ENCODE measurements at places on chromosomes 11 and 22. TPM values are rescaled to one million over a fixed set of nuclear protein-coding genes. Genes with fewer than 3 reads are reported as not detected.

Gene GGTLC3
- not detected for total RNA-seq

Gene MS4A12
- not detected for total RNA-seq

Gene CFAP300
- 5.5 TPM for total RNA-seq

Gene IL17REL
- total RNA-seq, result not detected

Gene TRIM6
- 2.1 TPM for total RNA-seq

Gene ACR
- not detected for total RNA-seq

Gene FIBP
- total RNA-seq, result 206 TPM

Gene JHY
- total RNA-seq, result 0.98 TPM

Gene VPS37C
- total RNA-seq, result 4.8 TPM

Gene PGA5
- not detected for total RNA-seq

Gene PSMA1
- 148 TPM for total RNA-seq

Gene VPREB3
- not detected for total RNA-seq

Gene PHETA2
- 11.6 TPM for total RNA-seq

Gene CTSW
- total RNA-seq, result not detected

Gene MYOD1
- total RNA-seq, result not detected
